NCI-H1105 (cell line): ENCODE measurements at places on chromosomes 2 and 18.

GRCh38 chr2:188634656-188635055 is 339.5 kb upstream of the COL3A1 start:
- no peak for DNase-seq

DNA sequence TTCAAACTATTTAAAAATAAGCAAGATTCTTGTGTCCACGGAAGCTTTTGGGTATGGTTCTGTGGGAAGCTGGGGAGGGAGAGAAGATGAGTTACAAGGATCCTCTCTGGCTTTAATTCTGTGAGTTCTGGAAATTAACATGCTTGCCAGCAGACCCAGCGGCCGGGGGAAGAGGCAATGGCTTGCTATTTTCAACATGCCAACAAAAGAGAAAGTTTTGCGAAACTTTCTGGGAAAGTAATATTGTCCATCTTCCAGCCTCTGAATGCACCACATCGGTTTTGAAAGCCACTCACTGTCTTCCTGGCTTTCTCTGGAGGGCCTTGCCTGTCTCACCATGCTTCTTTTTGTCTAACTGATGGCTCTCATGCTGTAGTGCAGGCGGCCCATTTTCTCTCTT is 85.7 kb downstream of the EN1 start:
- no peak for DNase-seq

GRCh38 chr18:27673861-27674260 is 488.8 kb upstream of the CHST9 start:
- no peak for DNase-seq

GRCh38 chr2:34229998-34230397 is 630.9 kb upstream of the FAM98A start:
- no peak for DNase-seq

- no peak for DNase-seq
Observed at GRCh38 chr2:225996462-225996828, 596.9 kb downstream of the NYAP2 start.

- no peak for DNase-seq
Observed at GRCh38 chr2:64192125-64192479, 47.9 kb upstream of the PELI1 start.

DNA sequence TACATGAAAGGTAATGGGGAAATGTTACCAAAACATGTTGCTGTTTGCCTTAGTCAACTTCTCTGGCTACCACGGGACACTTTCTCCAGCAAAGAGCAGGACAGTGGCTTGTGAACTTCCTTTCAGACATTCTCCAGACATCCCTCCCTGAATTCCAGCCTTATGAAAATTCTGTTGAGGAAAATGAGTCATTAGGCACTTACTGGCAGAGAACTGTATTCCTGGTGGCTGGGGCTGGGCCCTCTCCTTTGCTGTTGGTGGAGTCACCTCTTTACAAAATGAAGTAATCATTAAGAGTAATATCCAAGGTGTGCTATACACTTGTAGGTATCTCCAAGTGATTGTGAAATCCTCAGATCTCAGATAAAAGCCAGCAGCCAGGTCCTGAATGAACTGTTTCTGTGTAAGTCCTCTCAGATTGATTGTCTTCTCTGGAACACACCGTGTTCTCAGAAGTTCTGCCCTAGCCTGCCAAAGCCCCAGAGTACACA is 1.3 kb upstream of the FAP start:
- DNase-seq: no peak

DNA sequence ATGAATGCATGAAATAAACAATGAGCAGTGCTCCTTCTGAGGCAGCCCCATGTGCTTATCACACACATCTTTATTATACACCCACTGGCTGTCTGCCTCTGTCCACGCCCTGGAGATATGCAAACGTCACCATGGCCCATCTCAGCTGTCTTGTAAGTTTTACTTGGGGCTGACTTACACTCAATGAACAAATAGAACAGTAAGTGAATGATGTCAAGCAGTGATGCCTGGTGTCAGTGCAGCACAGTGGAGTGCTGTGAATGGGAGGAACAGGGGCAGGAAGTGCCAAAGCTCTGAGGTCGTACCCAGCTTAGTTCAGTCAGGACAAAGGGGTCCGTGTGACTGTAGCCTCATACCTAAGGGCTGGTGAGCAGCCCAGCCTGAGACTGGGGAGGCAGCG is 659.5 kb upstream of the HS6ST1 start:
- no peak for DNase-seq

GRCh38 chr2:221097568-221097915 is 474.6 kb downstream of the EPHA4 start:
- DNase-seq: no peak

- peak; percentile 3 for DNase-seq
Observed at GRCh38 chr2:186590759-186591505, 1.1 kb downstream of the ITGAV start.

DNA sequence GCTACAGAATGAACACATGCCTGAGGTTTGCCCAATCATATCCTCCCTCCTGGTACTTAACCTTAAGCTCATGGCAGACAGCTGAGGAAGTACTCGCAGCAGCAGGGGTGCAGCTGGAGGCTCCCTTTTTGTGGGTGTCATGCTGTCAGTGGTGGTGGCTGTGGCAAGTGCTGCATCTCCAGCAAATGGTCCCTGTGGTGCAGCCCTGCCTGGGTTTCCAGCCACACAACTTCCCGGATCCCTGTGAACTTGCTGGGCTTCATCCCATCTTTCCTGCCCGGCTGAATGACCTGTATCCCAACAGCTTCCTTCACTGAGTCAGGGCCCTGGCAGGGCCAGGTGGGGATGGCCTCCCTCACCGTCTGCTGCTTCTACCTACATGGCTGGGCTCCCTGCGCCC is 5.0 kb downstream of the TMEM185B start:
- no peak for DNase-seq

DNA sequence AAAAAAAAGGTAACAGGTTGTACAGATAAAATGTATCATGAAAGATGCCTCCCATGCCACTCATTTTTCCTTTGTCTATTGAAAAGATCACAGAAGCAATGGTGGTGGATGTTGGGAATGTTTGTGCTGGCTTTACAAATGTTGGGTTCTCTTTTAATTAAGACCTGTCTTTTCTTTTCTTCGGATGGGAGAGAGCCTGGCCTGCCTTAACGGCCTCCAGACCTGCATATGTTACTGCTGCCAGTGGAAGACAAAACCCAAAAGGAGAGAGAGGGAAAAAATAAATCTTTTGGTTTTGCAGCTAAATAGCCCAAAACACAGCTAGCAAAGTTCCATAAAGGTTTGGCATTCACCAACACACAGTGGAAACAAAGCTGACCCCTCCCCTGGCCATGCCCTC is 50.5 kb upstream of the FZD7 start:
- DNase-seq: no peak

- DNase-seq: no peak
Observed at GRCh38 chr2:123771928-123772632, 253.0 kb upstream of the CNTNAP5 start.

GRCh38 chr2:169585673-169586072 is 1.5 kb downstream of the PPIG start:
- no peak for DNase-seq

DNA sequence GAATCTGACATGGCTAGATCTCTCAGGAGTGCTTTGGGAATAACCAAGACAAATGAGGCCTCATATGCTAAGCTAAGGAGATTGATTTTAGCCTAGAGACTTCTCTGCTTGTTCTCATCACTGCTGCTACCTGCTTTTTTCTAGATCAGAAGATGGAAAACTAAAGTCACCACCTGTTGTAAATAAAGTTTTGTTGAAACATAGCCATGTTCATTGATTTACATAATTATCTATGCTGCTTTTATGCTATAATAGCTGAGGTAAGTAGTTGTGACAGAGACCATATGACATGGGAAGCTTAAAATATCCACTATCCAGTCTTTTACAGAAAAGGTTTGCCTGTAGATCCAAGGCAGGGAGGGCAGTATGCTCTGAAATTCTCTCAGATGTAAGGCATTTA is 46.1 kb upstream of the CYP26B1 start:
- DNase-seq: no peak

DNA sequence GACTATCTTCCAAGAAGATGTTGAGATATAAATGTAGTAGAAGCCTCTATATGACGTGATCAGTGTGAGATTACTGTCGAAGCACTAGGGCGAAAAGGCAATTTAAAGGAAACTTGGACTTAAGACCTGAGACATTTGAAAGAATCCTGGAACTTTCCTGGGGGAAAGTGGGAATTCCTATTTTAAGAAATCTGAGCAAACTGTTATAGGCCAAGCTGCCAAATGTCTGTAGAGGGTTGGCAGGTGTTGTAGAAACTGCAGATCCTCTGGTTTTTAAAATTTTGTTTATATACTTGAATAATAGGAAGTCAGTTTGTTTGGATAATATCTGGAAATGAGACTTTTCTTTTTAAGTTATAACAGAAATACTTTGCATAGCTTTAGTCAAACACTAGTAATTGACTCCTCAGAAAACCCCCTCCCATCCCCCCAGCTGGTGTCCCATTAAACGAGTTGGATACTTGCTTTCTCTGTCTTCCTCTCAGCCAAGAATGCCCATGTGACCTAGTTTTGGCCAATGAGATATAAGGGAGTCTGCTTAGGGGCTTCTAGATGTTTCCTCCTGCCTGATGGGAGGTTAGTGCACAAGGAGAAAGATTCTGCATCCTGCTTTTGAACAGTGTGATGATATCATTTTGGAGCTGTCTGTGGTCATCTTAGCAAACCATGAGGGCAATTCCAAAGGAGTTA is 61.2 kb downstream of the MOGAT1 start:
- no peak for DNase-seq

DNA sequence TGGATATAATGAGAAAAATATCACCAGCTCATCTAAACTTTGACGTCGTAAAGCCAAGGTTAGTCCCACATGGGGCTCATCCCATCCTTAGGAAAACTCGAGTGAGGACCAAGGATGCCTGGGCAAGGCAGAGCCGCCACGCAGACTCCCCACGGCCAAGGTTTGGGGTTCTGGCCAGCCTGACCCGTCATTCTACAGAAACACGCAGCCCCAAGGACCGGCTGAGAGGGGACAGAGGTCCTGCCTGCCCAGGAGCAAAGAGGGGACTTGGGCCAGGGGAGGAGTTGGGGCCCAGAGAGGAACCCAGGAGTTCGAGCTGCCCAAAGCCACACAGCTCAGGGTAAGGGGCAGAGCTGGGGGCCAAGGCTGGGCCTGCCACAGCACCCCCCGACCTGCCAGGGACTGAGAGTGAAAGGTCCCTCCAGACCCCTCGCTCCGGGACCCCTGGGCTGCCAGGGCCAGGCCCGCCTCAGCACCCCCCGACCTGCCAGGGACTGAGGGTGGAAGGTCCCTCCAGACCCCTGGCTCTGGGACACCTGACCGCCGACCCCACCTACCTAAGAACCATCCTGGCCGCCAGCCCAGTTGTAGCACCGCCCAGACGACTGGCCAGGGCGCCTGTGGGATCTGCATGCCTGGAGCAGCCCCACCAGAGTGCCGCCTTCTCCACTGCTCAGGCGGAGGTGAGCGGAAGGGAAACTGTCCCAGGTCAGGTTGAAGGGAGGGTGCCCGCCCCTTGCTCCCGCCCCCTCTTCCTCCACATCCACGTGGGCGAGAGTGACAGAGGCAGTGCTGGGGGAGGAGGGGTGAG is at the start of gene PDCD1:
PDCD1 (minus strand) TSS at position 689 of the 811 bp plus-strand sequence; CDS start at position 633, 56 bp downstream.
- no peak for DNase-seq

- no peak for DNase-seq
Observed at GRCh38 chr2:64283006-64283570, 138.9 kb upstream of the PELI1 start.

DNA sequence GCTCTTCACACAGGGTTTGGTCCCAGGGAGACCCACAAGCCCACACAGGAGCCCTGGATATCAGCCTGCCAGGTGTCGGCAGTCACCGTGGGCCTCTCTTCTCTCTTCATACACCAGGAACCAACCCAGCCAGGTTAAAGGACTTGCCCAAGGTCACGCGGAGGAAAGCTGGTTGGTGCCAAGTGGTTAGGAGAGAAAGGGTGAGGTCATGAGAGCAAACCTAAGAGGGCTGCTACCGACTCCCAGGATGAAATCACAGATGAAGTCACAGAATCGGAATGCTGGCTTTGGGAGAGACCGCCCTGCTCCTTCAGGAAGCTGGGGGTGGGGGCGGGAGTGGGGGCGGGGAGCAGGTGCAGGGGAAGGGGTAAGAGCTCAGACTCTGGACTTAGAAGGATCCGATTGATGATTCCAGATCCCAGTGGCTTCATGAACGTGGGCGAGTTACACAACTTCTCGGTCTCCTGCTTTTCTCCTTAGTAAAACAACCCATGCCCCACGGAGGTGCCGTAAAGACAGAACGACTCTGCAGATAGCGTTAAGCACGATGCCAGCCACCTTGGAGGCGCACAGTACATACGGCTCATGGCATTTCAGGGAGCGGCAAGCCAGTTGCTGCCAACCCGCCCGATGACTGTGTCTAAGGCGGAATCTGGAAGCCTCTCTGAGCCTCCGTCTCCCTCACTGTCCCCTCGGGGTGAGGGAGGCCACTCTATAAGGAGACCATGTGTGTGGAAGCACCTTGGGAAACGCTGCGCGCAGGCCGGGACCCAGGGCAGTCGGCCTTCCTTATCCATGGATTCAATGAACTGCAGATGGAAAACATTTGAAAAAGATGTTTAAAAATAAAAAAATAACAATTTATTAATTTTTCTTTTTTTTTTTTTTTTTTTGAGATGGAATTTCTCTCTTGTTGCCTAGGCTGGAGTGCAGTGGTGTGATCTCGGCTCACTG is 23.0 kb upstream of the TAF1B start:
- no peak for DNase-seq

DNA sequence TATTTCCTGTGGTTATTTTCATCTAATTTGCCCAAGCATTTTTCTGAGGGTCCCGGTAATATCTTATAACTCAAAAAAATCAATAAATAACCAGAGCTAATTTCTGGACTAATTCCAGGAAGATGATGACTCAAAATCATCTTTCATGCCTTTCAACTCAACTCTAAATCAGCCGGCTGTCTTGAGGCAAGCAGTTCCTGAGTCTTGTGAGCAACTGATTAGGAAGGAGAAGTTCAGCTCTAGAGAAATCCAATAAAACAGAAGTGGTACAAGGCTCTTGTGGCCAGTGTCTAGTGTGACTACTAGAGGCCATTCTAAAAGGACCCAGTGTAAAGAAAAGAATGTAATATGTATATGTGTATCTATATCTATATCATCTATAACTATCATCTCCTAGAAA is 890.4 kb downstream of the TRIB2 start:
- no peak for DNase-seq

- DNase-seq: no peak
Observed at GRCh38 chr2:233062451-233062850, 2.3 kb downstream of the INPP5D start.

DNA sequence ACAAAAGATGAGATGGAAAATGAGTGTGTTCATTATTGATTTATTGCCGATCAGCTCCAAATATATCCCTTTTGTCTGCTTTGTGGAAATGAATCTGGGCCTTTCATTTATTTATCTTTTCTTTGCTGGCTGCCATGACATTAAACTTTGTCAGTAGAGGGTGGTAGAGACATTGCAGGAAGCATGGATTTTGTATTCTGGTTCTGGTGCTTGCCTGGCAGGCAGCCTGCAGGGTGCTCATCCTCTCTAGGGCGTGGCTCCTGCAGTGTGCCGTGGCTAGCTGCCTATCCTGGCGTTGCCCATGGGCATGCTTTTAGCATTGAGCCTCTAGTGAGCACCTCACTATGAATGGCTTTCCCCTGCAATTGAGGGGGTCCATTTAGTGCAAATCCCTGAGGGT is 593.1 kb downstream of the RNF144A start:
- no peak for DNase-seq
